Fibroblast of skin of left biceps (primary cell): ENCODE measurements at places on chromosomes 7 and 10.

DNA sequence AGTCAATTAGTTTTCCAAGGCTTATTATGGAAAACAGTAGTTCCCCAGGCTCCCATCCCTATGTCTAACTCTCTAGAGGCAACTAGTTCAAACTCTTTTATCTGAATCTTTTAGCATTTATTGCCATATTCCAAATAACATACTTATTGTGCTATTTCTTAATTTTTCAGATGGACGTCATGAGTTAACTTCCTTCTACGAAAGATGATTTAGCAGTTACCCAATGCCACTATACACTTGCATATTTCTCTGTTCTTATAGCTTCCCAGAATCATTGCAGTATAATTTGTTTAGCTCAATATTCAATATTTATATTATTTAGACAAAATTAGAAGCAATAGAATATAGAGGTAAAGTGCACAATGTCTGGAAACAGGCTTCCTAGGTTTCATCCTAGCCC is 52.8 kb downstream of the REEP3 start:
- DNase-seq = no peak

- no peak for DNase-seq
Measured at GRCh38 chr7:134513169-134513752, 14.1 kb upstream of the AKR1B10 start.

DNA sequence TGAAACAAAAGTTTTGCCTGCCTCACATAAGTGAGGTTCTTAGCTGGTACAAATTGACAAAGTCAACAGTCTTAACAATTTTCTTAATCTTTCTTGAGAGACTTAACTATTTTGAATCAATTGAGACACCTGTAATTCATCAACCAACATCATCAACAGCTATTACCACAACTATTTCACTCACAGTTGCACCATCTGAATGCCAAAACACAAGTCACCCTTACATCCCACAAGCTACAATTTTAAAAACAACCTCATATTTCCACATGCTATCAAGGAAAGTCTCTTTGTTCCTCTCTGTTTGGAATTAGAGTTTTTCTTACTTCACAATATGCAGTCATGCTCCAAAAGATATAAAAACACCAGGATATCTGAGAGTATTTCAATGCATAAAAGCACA is 4.9 kb downstream of the SMURF1 start:
- peak; percentile 47 for DNase-seq

DNA sequence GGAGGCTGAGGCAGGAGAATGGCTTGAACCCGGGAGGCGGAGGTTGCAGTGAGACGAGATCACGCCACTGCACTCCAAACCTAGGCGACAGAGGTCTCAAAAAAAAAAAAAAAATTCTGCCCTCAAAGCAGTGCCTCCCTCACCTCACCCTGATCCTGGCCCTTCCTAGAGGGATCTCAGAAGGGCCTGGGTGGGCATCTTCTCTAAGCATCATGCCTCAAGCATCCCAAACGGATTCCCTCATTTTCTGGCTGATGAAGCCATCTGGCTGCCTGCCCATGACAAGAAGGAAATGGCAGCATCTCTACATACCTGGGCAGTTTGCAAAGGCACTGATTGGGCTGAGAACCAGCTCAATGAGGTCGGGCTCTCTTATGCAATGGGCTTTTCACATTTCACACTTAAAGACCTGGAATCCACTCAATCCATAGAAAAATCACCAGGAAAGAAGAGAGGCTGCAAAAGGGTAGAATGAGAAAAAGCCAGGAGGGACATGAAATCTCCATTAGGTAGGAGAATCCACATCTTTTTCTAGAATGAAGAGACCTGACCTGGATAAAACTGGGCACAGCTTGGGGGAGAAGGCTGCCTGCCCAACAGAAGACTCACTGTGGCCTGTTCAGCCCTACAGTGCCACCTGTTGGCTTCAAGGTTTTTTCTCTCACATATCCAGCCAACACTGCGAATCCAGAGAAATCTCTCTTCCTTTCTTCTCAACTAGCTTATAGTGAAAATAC is 48.1 kb downstream of the PDLIM1 start:
- DNase-seq = no peak

DNA sequence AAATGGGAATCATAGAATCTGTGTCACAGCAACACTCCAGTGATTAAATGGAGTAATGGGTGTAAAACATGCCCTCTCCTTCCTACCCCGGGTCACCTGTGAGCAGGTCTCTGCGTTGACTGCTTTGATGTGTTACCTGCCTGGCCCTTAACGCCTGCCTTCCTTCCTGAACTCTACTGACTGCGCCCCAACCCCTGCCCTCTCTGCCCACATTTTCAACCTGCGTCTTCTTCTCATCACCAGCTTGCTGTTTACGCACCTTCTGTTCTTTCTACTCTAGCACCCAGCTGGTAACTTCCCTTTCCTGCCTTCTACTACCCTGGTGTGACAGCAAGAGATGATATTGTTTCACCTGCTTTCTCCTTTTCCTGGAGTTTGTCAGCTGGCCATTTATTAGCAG is 303.0 kb upstream of the LRGUK start:
- DNase-seq = no peak

DNA sequence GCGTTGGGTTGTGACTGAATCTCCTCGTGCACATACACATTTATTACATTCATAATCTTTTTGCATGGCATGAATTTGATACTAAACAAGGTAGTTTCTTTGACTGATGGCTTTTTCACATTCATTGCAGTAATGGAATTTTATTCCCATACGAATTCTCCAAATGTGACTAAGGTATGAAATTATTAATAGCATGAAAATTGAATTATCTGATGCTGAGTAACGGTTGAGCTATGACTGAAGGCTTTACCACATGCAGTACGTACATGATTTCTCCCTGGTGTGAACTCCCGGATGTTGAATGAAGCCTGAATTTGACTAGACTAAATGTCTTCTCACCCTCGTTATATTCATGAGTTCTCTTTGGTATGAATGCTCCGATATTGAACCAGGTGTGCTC is 104.4 kb upstream of the C1GALT1 start:
- no peak for DNase-seq

GRCh38 chr10:3292636-3293035 is 120.1 kb upstream of the PITRM1 start:
- no peak for DNase-seq

- no peak for DNase-seq
Measured at GRCh38 chr10:78764436-78764835, 304.3 kb upstream of the ZMIZ1 start.

GRCh38 chr10:117266812-117267211 is 25.9 kb downstream of the SLC18A2 start:
- no peak for DNase-seq

DNA sequence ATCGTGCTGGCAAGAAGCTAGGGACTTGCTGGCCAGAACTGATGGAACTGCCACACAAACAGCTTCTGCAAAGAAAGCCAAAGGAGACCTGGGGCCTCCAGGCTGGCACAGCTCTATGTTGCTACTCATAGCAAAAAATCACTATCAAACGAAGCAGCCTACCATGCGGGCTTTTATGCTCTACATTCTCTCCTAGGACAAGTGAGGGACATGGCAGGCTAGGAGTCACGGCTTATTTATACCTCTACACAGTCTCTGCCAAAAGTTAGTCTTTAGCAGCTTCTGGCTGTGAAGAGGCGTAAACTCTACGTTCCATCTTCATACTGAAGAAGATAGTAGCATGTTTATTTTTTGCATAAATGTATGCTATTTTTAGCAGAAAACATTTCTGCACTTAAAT is 35.4 kb downstream of the CDCA7L start:
- DNase-seq = no peak

- no peak for DNase-seq
Measured at GRCh38 chr10:77913090-77913489, 13.5 kb downstream of the DLG5 start.

- DNase-seq = no peak
Measured at GRCh38 chr7:13057462-13058200, 370.2 kb downstream of the ARL4A start.

- no peak for DNase-seq
Measured at GRCh38 chr10:99529591-99530107, 3.1 kb upstream of the NKX2-3 start.

- DNase-seq = no peak
Measured at GRCh38 chr7:148921806-148922205, 37.7 kb upstream of the EZH2 start.

GRCh38 chr10:126621846-126622245 is 48.6 kb downstream of the C10orf90 start:
- no peak for DNase-seq

GRCh38 chr7:46999866-47000265 is 582.0 kb downstream of the TNS3 start:
- no peak for DNase-seq

- DNase-seq = no peak
Measured at GRCh38 chr10:51955696-51956095, 256.3 kb upstream of the CSTF2T start.

DNA sequence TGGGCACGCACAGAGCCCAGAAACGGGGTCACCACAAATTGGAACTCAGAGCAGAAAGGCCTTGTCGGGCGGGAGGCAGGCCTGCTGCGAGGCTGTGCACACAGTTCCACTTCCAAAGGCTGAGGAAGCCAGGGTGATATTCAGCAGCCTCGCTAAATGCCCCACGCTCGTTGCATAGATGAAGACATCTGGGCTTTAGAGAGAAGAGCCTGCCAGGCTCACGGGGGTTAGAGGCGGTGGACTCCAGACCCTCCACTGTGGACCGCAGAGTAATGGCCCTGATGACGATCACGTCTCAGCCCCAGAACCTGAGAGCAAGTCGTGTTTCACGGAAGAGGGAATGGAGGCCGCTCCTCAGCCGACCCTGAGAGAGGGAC is 104.2 kb downstream of the DNAJB6 start:
- DNase-seq = no peak

DNA sequence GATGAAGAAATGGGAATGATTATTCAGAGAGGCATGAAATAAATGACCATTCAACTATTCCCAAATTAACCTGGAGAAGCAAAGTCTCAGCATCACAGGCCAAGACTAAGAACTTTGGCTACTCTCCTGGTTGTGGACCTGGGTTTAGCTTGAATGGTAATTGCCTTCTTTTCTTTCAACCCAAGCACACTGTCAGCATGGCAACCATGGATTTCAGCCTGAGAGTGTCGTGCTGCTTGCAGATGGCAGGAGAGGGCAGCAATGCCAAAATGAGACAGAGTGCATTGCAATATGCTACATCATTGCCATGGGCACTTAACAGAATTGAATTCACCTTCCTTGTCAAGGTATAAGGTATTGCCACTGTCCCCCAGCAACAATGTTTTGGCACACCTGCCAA is 767.2 kb downstream of the REEP3 start:
- no peak for DNase-seq

- no peak for DNase-seq
Measured at GRCh38 chr7:8068892-8069686, 100.5 kb downstream of the GLCCI1 start.

GRCh38 chr7:142257958-142258357 is at the start of gene PRSS58:
PRSS58 (minus strand) TSS chr7:142258058; CDS start chr7:142257707, 351 bp downstream.
- no peak for DNase-seq

DNA sequence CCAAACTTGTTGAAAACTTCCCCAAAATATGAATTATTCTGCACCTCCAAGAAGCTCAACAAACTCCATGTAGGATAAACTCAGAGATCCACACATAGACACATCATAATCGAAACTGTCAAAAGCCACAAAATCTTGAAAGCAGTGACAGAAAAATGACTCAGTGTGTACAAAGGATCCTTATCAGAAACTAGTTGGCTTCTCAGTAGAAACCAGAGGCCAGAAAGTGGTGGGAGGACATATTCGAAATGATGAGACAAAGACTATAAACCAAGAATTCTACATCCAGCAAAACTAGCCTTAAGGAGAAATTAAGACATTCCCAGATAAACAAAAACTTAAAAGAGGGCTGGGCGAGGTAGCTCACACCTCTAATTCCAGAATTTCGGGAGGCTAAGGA is 38.5 kb downstream of the MCMBP start:
- DNase-seq = no peak

DNA sequence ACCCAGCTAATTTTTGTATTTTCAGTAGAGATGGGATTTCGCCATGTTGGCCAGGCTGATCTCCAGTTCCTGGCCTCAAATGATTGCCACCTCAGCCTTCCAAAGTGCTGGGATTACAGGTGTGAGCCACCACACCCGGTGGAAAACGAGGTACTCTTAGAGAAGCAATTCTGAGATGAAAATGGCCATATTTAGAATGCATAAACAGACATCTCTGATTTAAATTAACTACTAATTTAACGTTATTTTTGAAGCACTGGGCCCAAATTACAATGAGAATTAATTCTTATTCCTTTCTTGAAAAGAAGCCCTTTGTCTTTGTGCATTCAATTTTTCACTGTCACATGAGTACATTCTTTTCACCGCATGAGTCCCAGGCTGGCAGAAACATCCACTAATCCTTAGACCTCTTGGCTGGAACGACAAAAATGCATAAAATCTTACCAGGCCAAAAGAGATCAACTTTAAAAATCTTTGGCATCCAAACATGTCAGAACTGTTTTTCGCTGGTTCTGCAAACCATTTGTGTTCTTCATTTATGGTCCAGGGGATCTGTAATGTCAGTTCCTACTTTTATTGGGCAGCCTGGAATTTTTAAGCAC is 60.1 kb upstream of the CAPZA2 start:
- DNase-seq = no peak

DNA sequence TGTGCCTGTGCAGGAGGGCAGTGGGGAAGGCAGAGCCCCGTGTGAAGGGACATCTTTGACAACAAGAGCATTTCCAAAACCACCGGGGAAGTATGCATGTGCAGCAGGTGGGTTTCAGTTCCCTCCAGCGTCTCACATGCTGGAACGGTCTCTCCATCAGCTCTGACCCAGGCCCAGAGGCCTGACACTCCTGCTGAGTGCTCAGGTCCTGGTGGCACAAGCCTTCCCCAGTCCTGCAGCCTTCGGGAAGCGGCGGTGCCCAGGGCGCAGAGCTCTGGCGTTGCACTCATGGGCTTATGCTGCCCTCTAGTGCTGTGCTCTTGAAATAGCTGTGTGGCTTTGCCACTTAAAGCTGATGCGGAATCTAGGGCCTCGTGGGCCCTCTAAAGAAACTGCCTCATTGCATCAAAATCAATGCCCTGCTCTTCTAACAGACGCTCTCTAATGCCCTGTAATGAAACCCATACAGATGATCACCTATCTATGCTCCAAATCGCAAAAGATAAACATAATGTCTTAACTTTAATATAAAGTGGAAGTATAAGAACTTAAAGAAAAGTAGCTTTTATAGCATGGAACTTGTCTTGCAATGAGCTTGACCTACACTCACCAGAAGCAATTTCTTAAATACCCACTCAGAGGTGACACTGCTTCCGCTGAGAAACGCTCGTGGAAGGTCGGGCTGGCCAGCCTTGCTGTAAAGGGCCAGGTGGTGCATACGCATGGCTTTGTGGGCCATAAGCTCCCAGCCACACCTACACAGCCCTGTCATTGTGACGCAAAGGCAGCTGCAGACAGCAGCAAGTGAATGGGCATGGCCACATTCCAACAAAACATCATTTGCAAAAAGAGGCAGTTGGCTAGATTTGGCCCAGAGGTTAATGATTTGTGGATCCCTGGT is 38.6 kb downstream of the CLRN3 start:
- DNase-seq = no peak

- no peak for DNase-seq
Measured at GRCh38 chr10:126576336-126576735, 94.2 kb downstream of the C10orf90 start.

GRCh38 chr10:45253183-45253914 is 62.1 kb downstream of the OR13A1 start:
- no peak for DNase-seq

- DNase-seq = no peak
Measured at GRCh38 chr7:92964141-92964540, 127.8 kb upstream of the CDK6 start.

GRCh38 chr7:40726559-40726958 is 591.8 kb downstream of the SUGCT start:
- DNase-seq = no peak
